ENCODE measurements at places on chromosomes 6 and 20. TPM values are rescaled to one million over a fixed set of nuclear protein-coding genes. Genes with fewer than 3 reads are reported as not detected.
A peak's percentile ranks its signal among the peaks of the same experiment; 100 is the strongest.

Gene FOXS1
- total RNA-seq = not detected

Gene PGM3
- 69.3 TPM for total RNA-seq

Gene TP53RK
- total RNA-seq = 21.5 TPM

Gene PGC
- total RNA-seq = not detected

Gene PLTP
- total RNA-seq = 62.5 TPM

Gene TRAPPC3L
- total RNA-seq = not detected

Gene NECAB3
- 51.5 TPM for total RNA-seq

Gene GPR63
- total RNA-seq = 5.9 TPM

Gene WFDC10B
- total RNA-seq = not detected

DNA sequence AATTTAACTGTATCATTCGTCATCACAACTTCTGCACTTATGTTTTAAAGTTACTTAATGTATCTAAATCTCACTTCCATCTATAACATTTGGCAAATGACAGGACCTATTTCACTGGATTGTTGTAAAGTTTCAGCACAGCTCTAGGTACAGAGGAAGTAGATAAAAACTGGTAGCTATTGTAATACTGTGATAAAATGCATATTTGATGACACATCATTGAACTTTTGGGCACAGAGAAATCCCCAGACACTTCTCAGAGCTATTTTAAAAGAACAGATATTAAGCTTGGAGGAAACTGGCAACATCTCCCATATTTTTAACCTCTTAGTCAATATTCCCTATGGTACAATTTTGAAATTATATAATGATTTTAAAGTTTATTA is 138.7 kb downstream of the RFPL4B start:
- no peak overlapping the region for H3K27ac ChIP-seq
- no peaks in the 10 kb centered on the region for H3K27me3 ChIP-seq
- no peaks in the 10 kb centered on the region for H3K36me3 ChIP-seq
- DNase-seq = no peak
- no peaks in the 10 kb centered on the region for H3K4me1 ChIP-seq
- no peak overlapping the region for H3K4me3 ChIP-seq

DNA sequence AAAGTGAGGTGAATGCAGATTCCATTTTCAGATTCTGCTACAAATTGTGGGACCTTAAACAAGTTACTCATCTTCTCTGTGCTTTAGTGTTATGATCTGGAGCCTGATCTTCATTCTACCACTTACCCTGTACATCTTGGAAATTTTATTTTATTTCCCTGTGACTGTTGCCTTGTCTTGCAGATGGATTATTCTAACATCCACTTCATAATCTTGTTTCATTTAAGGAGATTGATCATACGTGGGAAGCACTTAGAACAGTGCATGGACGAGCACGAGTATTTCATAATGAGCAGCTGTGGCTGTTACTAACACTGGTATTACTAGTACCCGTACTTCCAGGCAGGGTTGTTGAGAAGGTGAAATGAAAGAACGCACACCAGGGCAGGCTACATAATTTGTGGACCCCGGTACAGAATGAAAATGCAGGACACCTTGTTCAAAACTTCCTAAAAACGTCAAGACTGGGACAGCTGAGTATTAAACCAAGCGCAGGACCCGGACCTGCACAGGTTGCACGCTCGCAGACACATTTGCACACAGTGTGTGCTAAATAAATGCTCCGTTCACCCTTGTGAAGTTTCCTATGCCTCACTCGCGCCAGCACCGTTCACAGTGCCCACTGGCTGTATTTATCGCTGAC is 535 bp upstream of the CCDC170 start:
- peak overlapping the region; percentile 79 for H3K4me3 ChIP-seq
- peaks cover 8% of the 10 kb centered on the region for H3K27me3 ChIP-seq
- H3K36me3 ChIP-seq = no peaks in the 10 kb centered on the region
- no peaks in the 10 kb centered on the region for H3K4me1 ChIP-seq

- peaks cover 4% of the 10 kb centered on the region for H3K36me3 ChIP-seq
- H3K27me3 ChIP-seq = peaks cover 10% of the 10 kb centered on the region
- H3K27ac ChIP-seq = no peak overlapping the region
Observed at GRCh38 chr6:29793036-29793356, 34.6 kb upstream of the HLA-G start.

- H3K4me1 ChIP-seq = no peaks in the 10 kb centered on the region
- no peak for DNase-seq
- H3K27ac ChIP-seq = no peak overlapping the region
- H3K4me3 ChIP-seq = no peak overlapping the region
- no peaks in the 10 kb centered on the region for H3K27me3 ChIP-seq
Observed at GRCh38 chr6:1322156-1322555, 10.3 kb downstream of the FOXQ1 start.

DNA sequence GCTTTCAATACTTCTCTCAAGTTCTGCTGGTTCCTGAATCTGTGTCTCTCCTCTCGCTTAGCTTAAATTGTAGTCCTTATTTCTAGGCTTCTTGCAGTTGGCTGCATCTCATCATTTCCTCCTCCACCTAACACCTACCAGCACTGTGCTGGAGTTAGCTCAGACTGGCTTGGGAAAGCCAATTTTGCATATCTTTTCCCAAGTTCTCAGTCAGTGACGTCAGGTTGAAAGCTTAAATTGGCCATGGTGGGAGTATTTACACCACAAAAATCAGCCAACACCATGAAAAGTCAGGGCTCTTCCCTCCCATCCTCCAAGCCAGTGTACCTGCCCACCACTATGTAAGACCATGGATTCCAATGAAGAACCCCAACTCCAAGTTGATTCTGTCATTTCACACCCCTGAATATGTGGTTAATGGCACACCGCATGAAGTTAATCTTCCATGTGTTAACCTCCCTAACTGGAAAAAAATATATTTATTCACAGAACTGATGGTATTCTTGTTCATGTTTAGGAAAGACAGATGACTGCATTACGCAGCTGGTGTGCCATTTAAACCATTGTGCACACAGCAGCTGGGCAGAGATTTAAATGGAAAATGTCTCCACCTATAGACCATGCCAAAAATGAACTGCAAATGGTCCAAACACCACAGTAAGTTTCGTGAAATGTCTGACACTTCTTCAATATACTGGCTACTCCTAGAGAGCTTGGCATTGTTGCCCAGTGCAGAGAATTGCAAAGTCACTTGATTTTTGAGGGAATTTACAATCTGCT is 274.1 kb upstream of the MAP3K7 start:
- no peaks in the 10 kb centered on the region for H3K4me1 ChIP-seq
- H3K4me3 ChIP-seq = no peak overlapping the region
- no peaks in the 10 kb centered on the region for H3K36me3 ChIP-seq
- no peak overlapping the region for H3K27ac ChIP-seq
- no peak for DNase-seq
- H3K27me3 ChIP-seq = no peaks in the 10 kb centered on the region

DNA sequence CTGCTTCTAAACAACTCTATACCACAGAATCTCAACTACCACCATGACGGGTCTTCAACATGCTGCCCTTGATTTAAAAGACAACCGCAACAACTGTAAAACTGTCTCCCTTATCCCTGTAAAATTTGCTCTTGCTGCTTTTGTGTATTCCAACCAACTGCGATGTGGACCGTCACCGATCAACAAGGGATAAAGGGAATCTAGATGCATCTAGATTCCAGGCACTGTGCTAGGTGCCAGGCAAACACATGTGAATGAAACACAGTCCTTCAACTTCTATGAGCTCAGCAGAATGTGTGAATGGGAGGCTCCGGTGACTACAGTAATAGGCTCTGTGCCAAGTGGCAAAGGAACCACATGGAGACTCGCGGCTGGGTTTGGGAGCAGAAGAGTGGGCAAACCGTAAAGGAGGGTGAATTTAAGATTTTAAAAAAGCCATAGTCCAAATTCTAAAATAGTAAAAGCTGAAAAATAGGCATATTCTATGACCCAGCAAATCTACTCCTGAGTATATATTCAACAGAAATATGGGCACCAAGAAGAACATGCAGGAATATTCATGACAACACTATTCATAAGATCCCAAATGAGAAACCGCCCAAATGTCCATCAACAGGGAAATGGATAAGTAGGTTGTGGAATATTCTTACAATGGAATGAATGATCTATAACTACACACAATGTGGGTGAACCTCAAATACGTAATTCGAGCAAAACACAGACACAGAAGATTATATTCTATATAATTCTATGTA is 3.7 kb upstream of the PRND start:
- H3K27me3 ChIP-seq = no peaks in the 10 kb centered on the region
- no peaks in the 10 kb centered on the region for H3K4me1 ChIP-seq
- no peak for DNase-seq

DNA sequence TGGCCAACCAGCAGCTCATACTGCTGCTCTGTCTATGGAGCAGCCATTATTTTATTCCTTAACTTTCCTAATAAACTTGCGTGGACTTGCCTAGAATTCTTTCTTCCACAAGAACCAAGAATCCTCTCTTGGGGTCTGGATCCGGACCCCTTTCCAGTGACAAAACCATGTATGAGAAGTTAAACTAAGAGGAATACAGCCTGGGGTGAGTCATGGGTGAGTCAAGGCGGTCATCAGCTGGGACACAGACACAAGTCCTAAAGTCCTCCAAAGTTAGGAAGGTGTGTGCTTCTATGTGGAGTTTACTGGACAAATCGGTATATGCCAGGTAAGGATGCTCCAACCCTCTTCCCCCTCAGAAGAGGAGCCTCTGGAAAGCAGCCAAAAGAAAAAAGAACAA is 690.0 kb upstream of the CHD6 start:
- DNase-seq = no peak
- H3K4me3 ChIP-seq = no peak overlapping the region
- H3K36me3 ChIP-seq = 0 out of 2 replicates have a peak, but pooled peaks cover 1% of the 10 kb centered on the region
- H3K4me1 ChIP-seq = no peaks in the 10 kb centered on the region
- no peak overlapping the region for H3K27ac ChIP-seq

- no peaks in the 10 kb centered on the region for H3K36me3 ChIP-seq
- no peaks in the 10 kb centered on the region for H3K27me3 ChIP-seq
Observed at GRCh38 chr20:18577942-18578341, 9.9 kb upstream of the DTD1 start.

GRCh38 chr20:11553603-11554002 is 364.1 kb upstream of the BTBD3 start:
- no peak for DNase-seq
- no peaks in the 10 kb centered on the region for H3K4me1 ChIP-seq
- no peaks in the 10 kb centered on the region for H3K36me3 ChIP-seq

DNA sequence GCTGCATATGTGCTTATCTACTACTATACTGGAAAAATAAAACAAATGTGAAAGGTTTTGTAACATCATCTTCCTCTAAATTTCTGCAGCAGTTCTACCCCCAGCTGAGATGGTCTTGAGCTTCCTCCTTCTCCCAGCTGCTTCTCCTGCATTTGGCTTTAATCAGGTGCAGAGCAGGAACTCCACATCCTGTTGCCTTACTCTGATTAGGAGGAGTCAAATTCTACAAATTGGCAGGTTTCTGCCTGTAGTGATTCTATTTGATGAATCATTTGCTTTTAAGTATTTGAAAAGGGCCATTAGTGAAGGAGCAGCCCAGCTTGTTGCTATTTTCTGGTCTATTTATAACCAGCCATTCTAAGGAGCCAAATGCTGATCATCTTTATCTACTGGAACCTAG is 224.5 kb downstream of the GMDS start:
- no peaks in the 10 kb centered on the region for H3K36me3 ChIP-seq
- no peaks in the 10 kb centered on the region for H3K27me3 ChIP-seq
- no peak overlapping the region for H3K27ac ChIP-seq
- no peak overlapping the region for H3K4me3 ChIP-seq
- DNase-seq = no peak

DNA sequence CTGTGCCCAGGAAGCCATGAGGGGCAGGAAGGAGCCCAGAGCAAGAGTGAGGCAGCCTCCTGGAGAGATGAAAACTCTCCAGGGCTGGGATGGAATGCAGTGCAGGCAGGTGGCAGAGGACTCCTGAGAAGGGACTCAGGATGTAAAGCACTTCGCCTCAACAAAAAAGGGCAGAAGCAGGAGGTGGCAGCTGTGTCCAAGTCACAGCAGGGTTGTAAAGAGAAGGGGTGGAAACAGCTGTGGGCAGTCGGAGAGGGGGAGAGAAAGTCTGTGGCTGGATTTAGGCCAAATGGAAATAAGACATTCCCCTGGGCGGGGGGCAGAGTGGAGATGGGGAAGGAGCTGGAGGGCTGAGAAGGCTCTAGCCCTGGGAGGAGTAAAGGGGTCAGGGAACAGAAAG is 34.9 kb downstream of the CYP21A2 start:
- H3K27ac ChIP-seq = no peak overlapping the region
- no peak overlapping the region for H3K4me3 ChIP-seq
- no peak for DNase-seq
- no peaks in the 10 kb centered on the region for H3K36me3 ChIP-seq
- H3K27me3 ChIP-seq = no peaks in the 10 kb centered on the region

DNA sequence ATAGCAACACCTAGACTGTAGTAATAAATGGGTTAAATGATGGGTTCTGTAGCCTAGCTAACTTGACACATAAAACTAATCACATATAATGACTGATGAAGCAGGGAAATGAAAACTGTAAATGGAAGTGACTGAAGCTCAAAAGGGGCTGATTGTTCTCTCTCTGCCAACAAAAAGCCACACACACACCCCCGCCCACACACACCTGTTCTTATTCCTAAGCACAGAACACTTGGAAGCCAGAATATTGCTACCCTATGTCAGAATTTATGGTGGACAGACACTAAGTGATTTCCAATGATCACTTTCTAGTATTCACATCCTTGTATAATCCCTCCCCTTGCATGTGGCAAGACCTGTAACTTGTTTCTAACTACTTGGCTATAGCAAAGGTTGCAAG is 603.5 kb downstream of the UTRN start:
- no peaks in the 10 kb centered on the region for H3K4me1 ChIP-seq
- H3K36me3 ChIP-seq = no peaks in the 10 kb centered on the region
- no peak overlapping the region for H3K27ac ChIP-seq
- no peaks in the 10 kb centered on the region for H3K27me3 ChIP-seq
- no peak overlapping the region for H3K4me3 ChIP-seq

DNA sequence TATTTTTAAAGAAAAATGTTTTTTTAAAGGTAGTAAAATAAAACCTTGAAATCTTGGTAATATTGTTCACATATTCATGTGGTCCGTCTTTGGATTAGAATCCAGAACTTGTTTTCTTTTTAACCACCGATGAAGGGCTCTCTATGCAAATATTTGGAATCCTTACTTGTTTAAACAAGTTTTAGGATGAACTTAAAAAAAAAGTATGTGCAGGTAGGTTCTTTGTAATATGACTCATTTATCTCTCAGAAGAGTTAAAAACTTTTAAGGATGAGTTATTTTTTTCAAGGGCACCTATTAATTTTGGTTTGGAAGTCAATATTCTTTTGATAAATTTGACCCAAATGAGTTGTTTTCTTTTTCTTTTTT is 8.9 kb downstream of the DSP start:
- DNase-seq = no peak
- H3K27me3 ChIP-seq = no peaks in the 10 kb centered on the region
- peaks cover 3% of the 10 kb centered on the region for H3K4me1 ChIP-seq
- no peak overlapping the region for H3K4me3 ChIP-seq
- H3K36me3 ChIP-seq = peaks cover 8% of the 10 kb centered on the region
- H3K27ac ChIP-seq = no peak overlapping the region
